ENCODE measurements at places on chromosomes 16 and 17.

DNA sequence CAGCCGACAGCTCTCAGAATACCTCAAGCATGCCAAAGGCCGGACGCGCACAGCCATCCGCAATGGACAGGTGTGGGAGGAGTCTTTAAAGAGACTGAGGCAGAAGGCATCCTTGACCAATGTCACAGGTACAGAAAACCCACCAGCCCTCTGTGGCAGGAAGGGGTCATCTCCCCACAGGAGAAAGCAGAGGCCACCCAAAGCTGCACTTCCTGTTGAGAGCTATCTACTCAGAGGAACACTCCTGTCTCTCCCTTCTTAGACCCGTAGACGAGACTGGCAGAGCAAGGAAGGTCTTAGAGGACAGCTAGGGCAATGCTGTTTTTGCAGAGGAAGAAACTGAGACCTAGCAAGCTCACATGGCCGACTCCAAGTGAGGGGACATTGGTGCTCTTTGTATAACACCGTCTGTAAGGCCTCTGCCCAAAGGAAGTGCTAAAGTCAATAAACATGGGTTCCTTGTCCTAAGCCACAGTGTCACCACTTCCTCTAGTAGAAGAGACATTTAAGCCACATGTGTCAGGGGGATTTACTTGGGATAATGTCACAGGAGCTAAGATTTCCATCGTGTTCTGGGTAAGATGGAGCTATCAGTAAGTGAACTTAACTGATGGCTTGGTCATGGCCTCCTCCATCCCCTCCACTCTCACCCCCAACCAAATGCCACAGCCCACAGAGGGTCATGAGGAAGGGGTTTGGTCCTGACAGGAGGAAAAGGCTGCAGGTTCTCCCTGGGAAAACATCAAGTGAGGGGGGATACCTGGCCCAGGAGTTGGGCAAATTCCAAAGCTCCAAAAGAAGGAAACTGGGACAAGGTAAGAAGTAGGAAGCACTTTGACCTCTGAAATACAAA lies 9.4 kb downstream of the LPO start:
- no peak for DNase-seq

GRCh38 chr16:12496186-12496585 lies 307.5 kb downstream of the CPPED1 start:
- DNase-seq = no peak

DNA sequence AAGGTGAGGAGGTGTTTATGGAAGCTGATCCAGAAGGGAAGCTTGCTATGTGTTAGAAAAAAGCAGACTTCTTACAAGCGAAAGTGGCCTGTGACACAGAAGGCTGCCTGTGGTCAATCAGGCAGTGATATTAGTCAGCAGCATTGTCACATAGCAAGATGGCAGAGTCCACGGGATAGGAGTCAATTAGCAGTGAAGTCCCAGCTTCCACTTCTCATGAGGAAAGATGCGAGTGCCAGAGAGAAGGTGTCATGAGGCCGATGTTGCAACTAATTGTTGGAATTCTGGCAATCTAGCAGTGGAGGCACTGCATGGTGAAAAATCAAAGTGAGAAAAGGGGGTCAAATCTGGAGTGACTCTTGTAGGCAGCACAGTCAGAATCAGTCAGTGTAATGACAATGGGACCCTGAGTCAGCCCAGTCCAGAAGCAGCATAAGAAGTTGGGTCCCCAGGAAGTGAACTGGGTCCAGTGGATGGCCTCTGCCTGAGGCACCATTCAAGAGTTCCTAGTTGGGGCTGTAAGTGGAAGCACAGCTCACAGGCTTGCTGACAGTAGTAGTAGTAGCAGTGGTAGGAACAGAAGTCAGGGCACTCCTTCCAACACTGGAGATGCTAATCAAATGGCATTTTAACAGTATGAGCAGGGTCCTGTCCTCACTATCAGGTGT lies 85.1 kb downstream of the TNFRSF13B start:
- no peak for DNase-seq

DNA sequence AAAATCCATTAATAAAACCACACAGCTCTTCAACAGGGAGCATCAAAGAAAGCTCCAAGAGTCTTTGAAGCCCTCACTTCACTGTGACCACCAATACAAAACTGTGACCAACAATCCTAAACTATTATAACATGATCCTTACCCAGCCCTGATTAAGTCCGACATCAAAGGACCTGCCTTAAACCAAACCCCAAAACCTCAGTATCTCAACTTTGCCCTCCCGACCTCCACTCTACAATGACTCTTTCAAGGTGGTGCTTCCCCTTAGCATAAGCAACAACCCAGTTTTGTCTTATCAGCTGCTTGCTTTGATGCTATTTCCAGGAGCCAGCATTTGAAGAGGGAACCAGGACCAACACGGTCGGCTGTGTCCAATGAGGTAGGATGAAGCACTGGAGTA lies 8.5 kb upstream of the PRSS22 start:
- DNase-seq = no peak

- DNase-seq = peak; percentile 42
Observed at GRCh38 chr16:81424771-81425170, 19.8 kb upstream of the CMIP start.

DNA sequence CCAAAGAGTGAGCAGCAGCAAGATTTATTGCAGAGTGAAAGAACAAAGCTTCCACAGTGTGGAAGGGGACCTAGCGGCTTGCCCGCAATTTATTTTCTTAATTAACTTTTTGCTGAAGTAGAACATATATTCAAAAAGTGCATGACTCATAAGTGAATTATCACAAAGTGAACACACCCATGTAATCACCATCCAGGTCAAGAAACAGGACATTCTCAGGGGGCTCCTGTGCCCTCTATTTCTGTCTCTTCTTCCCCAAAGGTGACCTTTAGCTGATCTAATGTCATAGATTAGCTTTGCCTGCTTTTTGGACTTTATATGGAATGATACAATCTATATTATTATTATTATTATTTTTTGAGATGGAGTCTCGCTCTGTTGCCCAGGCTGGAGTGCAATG lies 19.9 kb downstream of the ERAL1 start:
- DNase-seq = no peak

DNA sequence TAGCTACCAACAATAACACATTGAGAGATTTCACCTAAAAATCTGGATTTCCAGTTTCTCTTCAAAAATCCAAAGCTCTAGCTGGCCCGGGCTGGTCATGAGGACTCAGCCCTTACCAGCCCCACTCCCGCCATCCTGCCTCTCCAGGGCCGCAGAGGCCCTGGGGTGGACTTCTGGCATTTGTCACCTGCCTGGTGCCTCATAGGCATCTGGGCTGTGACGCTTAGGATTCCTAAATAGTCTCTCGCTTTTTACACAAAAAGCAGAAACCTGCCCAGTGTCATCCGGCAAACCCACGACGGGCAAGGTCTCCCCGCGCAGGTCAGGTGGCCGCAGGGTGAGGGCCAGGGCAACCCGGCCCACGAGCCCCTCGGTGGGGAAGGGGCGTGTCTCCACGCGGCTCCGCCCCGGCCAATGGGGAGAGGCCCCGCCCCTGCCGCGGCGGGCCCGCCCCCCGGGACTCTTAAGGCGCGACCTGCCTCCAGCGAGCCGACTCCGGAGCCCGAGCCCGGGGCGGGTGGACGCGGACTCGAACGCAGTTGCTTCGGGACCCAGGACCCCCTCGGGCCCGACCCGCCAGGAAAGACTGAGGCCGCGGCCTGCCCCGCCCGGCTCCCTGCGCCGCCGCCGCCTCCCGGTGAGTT lies at the start of gene VASN:
VASN (plus strand) TSS at position 492 of the 644 bp plus-strand sequence. CDS start 9,030 bp downstream, outside the sequence.
- DNase-seq = peak; percentile 83

DNA sequence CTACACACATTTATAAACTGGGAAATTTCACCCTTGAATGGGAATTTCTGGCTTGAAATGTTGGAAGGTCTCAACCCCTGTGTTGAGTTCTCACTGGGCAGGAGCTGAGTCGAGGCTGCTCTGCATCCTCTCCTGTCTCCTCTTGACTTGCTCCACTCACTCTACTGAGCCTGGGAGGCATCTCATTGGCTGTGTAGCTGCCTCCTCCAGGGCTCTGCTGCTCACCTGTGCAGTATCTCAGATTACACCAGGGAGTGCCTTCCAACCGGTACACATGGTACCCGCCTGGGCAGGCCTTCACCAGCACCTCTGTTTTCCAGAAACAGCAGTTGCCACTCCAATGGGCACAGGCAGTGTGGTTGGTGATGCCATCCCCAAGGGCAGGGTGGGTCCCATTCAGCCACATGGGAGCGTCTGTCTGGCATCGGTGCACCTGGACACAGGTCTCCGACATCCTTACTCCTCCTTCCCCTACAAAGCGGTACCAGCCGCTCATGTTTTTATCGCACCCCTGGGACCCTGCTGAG lies 3.7 kb downstream of the GP2 start:
- no peak for DNase-seq

- DNase-seq = no peak
Observed at GRCh38 chr16:78195797-78196196, 96.3 kb downstream of the WWOX start.

- DNase-seq = no peak
Observed at GRCh38 chr16:78428193-78428592, 328.7 kb downstream of the WWOX start.

DNA sequence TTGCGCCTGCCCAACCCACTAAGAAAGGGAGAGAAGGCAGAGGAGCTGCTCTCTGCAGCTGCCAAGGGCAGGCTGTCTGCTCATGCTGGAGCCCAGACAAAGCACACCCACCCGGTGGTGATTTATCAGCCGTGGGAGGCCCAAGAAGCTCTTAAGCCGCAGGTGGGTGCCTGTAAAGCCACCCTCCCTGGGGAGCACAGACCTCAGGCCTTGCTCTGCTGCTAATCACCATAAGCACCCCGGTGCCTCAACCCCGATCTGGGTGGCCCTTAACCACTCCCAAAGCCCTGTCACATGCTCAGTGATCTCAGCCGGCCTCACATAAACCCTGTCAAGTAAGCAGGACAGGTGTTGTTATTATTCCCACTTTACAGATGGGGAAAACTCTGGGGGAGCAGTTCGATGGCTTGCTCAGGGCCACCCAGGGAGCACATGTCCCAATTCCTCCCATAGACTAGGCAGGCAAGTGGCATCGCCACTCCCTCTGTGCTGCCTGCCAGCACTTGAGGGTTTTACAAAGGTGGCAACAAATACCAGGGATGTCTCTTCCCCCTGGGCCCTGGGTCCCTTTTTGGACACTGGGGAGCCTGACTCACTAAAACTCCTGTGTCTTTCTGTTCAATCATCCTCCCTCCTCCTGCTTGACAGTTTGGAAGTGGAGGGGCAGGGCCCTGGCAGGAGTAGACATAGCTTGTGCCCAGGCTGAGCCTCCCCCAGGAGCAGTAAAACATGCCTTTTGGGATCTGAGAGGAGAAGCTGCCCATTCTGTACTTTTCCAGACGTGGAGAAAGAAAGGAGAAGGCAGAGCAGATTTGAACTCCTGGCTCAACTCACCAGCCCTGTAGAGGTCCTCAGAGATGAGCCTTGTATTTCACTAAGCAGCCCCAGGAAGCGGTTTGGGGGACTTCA lies 299.3 kb downstream of the SOX9 start:
- no peak for DNase-seq

GRCh38 chr16:12356632-12357340 lies 380.3 kb downstream of the SNX29 start:
- no peak for DNase-seq

DNA sequence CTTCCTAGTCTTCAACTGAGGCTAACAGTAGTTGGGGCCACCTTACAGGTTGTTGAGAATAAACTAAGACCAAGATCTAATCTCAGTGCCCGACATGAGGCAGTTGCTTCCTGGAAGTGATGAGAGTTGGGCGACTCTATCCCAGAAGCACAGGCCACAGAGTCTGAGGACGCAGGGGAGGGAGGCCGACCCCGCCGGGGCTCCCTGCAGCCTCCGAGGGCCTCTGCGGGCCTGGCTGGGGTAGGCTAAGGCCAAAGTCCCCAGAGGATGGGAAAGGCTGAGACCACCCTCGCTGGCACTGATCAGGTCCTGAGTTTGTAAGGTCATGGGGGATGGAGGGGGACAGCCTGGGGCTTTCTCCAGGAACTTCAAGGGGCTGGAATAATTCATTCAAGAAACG lies 74.0 kb downstream of the ENGASE start:
- DNase-seq = no peak

DNA sequence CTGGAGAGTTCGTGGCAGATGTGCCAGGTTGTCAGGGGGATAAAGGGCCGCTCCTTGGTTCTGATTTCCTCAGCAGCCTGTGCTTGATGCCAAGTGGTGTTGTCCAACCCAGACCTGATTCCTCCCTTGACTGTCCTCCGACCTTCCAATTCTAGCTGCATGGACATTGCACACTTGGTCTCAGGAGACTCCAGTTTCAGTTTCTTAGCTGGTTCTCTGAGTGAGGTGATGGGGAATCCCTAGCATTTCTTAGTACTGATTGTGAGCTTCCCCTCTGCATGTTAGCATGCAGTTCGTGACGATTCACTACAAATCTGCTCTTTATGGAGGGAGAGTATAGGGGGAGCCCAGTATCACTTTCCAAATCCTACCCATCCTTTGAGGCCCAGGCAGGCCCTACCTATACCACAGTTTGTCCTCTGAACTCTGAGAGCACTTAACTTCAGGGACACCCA lies 12.4 kb upstream of the CCR7 start:
- no peak for DNase-seq

- DNase-seq = no peak
Observed at GRCh38 chr16:30903596-30903995, 7.2 kb downstream of the CTF1 start.

- no peak for DNase-seq
Observed at GRCh38 chr16:85137323-85138072, 25.2 kb upstream of the CIBAR2 start.

GRCh38 chr17:50169121-50169764 lies 3.4 kb downstream of the SGCA start:
- peak; percentile 73 for DNase-seq

GRCh38 chr16:77402672-77403071 lies 32.2 kb downstream of the ADAMTS18 start:
- DNase-seq = no peak

- DNase-seq = no peak
Observed at GRCh38 chr17:62693616-62694409, 66.3 kb downstream of the MRC2 start.

DNA sequence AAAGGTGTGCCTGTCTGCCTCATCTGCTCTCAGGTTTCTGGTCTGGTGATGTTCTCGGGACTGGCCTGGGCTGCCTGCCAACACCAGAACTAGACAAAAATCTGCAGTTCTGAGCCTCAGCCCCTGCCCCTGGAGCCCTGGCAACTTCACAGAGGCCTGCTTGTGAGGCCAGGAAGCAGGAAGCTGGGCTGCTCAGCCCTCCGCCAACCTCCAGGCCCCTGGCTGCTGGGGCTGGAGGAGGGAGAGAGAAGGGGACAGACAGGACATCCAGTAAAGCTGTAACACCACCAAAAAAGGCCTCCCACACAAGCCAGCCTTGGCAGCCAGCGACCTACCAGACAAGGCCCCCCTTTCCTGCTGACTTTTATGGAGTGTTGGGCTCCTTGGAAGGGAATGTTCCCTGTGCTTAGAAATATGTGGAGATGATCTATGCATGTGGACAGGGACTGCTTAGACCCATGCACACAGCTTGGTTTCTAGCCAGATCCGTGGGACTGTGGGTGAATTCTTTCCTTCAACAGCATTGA lies 157.6 kb downstream of the XYLT1 start:
- DNase-seq = no peak

- DNase-seq = no peak
Observed at GRCh38 chr17:67358612-67359011, 7.8 kb downstream of the PSMD12 start.

- DNase-seq = no peak
Observed at GRCh38 chr16:65153365-65154105, 31.7 kb upstream of the CDH11 start.

- DNase-seq = no peak
Observed at GRCh38 chr16:11968577-11968976, 3.6 kb downstream of the TNFRSF17 start.

GRCh38 chr16:73062001-73062616 lies 14.2 kb upstream of the ZFHX3 start:
- DNase-seq = no peak
